ENCODE measurements at places on chromosomes 6 and 20.

DNA sequence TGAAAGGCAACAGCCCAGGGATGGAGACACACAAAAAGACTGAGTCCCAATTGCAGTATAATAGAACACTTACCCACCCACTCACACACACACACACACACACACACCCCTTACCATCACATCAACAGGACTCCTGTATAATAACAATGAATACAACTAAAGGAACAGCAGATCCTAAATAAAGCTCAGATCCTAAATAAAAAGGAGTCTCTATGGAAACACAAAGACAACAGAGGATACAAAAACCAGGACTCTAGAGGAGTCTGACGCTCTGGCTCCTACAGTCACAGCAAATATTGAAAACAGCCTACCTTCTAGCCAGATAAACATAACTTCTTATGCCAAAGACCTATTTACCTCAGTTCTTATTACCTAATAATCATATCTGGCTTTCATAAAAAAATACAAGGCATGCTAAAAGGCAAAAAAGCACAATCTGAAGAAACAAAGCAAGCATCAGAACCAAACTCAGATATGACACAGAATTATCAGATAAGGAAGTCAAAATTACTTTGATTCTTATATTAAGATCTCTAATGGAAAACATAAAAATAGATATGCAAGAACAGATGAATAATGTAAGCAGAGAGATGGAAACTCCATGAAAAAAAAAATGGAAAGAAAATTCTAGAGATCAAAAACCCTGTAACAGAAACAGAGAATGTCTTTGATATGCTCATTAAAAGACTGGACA, 134.9 kb downstream of the MMUT start:
- no peak overlapping the region for H3K4me3 ChIP-seq
- H3K27me3 ChIP-seq = no peaks in the 10 kb centered on the region
- no peak overlapping the region for H3K27ac ChIP-seq
- DNase-seq = no peak
- H3K36me3 ChIP-seq = no peaks in the 10 kb centered on the region

GRCh38 chr6:83769413-83769812, 60.5 kb upstream of the SNAP91 start:
- H3K4me3 ChIP-seq = no peak overlapping the region
- no peaks in the 10 kb centered on the region for H3K4me1 ChIP-seq
- no peaks in the 10 kb centered on the region for H3K27me3 ChIP-seq
- no peak for DNase-seq

- no peaks in the 10 kb centered on the region for H3K36me3 ChIP-seq
- no peak overlapping the region for H3K4me3 ChIP-seq
- H3K4me1 ChIP-seq = peaks cover 42% of the 10 kb centered on the region
These were observed 17.9 kb downstream of the TAF4 start for GRCh38 chr20:62047666-62048345.

- no peak for DNase-seq
- H3K4me1 ChIP-seq = no peaks in the 10 kb centered on the region
- no peak overlapping the region for H3K4me3 ChIP-seq
- no peaks in the 10 kb centered on the region for H3K36me3 ChIP-seq
These were observed 12.7 kb downstream of the STX11 start for GRCh38 chr6:144162977-144163376.

- H3K4me1 ChIP-seq = no peaks in the 10 kb centered on the region
- H3K27ac ChIP-seq = no peak within 1 kb of the TSS
- peaks cover 5% of the 10 kb centered on the region for H3K36me3 ChIP-seq
- no peak for DNase-seq
- peaks cover 18% of the 10 kb centered on the region for H3K27me3 ChIP-seq
These were observed at the start of gene SPINT3 for GRCh38 chr20:45515147-45515913. SPINT3 (minus strand) TSS chr20:45515622; CDS start chr20:45515608, 14 bp downstream.

GRCh38 chr6:136031982-136032381, 180.5 kb downstream of the PDE7B start:
- no peaks in the 10 kb centered on the region for H3K4me1 ChIP-seq
- H3K27ac ChIP-seq = no peak overlapping the region
- H3K4me3 ChIP-seq = no peak overlapping the region
- no peaks in the 10 kb centered on the region for H3K36me3 ChIP-seq
- H3K27me3 ChIP-seq = no peaks in the 10 kb centered on the region
- DNase-seq = no peak

GRCh38 chr6:163416557-163417253, 2.2 kb downstream of the QKI start:
- H3K4me3 ChIP-seq = peak overlapping the region; percentile 97
- peak; percentile 24 for DNase-seq
- H3K27ac ChIP-seq = peak overlapping the region; percentile 97
- peaks cover 44% of the 10 kb centered on the region for H3K4me1 ChIP-seq

GRCh38 chr6:447381-448165, 56.0 kb downstream of the IRF4 start:
- peak overlapping the region; percentile 77 for H3K4me3 ChIP-seq
- no peaks in the 10 kb centered on the region for H3K36me3 ChIP-seq
- DNase-seq = no peak

DNA sequence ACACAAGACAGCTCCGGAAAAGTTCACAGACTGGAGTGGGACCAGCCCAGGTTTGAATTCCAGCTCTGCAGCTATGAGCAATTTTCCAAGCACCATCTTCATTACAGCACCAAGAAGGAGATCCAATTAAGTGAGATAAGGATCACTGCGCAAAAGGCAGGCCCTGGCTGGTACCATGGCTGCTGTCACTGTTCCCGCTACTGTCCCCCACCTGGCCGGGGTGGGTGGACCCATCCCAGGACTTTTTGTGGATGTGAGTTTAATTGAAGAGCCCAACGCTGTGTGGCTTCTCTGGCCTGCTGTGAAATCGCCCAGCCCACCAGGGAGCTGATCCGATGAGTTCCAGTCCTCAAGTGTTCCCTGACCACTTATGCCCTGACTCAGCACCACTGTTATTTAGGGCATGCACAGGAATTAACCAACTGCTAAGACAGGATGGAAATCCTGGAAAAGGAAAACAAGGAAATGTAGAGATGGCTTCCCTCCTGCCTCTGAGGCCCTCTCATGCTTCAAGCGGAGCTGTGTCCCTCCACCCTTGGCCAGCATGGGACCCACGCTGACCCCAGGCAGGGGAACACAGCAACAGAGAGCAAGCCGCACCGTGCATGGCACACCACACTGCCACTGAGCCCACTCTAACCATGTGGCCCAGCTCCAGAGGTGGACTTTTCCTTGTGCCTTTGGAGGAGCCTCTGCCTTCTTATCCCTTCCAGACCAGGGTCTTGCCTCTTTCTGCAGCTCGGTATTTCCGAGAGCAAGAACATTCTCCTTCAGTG, 150.0 kb upstream of the CST7 start:
- H3K27ac ChIP-seq = no peak overlapping the region
- DNase-seq = no peak
- H3K4me1 ChIP-seq = no peaks in the 10 kb centered on the region
- H3K4me3 ChIP-seq = no peak overlapping the region
- no peaks in the 10 kb centered on the region for H3K27me3 ChIP-seq
- no peaks in the 10 kb centered on the region for H3K36me3 ChIP-seq

DNA sequence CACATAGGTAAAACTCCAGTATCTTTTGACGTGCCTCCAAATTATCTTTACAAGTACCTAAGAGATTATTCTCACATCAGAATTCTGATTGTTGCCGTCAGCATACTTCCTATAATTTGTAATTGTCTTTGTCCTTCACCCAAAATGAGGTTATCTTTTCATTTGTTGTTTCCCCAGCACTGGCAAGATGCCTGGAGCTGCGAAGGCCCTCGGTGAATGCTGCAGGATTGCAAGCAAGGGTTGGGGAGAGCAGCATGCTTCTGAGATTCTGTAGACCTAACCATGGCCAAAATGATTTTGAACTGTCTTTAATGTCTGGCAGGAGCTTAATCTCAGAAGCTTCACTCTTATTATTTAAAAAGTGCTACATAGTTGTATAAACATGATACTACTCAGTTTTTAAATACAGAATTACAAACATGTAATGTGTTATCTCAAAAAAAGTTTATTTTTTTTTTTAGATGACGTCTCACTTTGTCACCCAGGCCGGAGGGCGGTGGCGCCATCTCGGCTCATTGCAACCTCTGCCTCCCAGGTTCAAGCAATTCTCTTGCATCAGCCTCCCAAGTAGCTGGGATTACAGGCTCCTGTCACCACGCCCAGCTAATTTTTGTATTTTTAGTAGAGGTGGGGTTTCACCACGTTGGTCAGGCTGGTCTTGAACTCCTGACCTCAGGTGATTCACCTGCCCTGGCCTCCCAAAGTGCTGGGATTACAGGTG, 88.7 kb downstream of the ELOVL5 start:
- peaks cover 30% of the 10 kb centered on the region for H3K4me1 ChIP-seq
- H3K27ac ChIP-seq = no peak overlapping the region

DNA sequence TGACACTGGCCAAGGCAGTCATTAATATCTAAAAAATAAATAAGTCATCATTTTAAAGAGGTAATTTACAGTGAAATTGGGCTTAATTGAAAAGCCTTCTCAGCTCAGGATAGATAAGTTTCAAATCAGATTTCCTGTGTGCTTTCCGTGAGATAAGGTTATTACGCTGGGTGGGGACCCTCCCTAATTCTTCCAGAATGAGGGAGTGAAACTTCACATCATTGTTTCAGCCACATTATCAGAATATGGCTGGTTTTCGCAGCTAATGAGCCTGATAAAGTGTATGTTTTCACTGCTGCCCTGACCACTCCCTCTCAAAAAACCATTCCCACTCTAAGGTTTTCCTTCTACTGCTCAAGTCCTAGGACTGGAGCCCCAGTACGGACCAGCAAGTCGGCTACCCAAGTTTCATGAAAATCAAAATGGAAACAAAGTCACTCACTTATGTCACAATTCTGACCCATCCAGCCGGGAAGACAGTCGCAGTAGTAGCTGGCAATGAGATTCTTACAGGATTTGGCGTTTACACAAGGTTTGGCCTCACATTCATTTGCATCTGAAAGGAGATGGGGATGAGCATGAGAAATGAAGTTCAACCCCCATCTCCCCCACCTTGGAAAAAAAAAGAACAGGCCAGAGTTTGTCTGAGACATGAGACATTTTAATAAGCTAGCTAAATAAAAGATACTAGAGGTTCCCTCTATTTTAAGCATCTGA, 24.6 kb downstream of the JAG1 start:
- DNase-seq = no peak
- H3K4me3 ChIP-seq = no peak overlapping the region
- H3K4me1 ChIP-seq = no peaks in the 10 kb centered on the region
- no peaks in the 10 kb centered on the region for H3K36me3 ChIP-seq
- H3K27ac ChIP-seq = no peak overlapping the region

GRCh38 chr6:108598305-108598863, 37.7 kb downstream of the FOXO3 start:
- no peak overlapping the region for H3K4me3 ChIP-seq
- H3K36me3 ChIP-seq = no peaks in the 10 kb centered on the region
- H3K27ac ChIP-seq = no peak overlapping the region
- DNase-seq = no peak
- peaks cover 37% of the 10 kb centered on the region for H3K4me1 ChIP-seq
- H3K27me3 ChIP-seq = no peaks in the 10 kb centered on the region

GRCh38 chr20:40961686-40962640, 66.7 kb upstream of the TOP1 start:
- no peak overlapping the region for H3K4me3 ChIP-seq
- H3K4me1 ChIP-seq = peaks cover 10% of the 10 kb centered on the region
- no peaks in the 10 kb centered on the region for H3K27me3 ChIP-seq
- no peak for DNase-seq

DNA sequence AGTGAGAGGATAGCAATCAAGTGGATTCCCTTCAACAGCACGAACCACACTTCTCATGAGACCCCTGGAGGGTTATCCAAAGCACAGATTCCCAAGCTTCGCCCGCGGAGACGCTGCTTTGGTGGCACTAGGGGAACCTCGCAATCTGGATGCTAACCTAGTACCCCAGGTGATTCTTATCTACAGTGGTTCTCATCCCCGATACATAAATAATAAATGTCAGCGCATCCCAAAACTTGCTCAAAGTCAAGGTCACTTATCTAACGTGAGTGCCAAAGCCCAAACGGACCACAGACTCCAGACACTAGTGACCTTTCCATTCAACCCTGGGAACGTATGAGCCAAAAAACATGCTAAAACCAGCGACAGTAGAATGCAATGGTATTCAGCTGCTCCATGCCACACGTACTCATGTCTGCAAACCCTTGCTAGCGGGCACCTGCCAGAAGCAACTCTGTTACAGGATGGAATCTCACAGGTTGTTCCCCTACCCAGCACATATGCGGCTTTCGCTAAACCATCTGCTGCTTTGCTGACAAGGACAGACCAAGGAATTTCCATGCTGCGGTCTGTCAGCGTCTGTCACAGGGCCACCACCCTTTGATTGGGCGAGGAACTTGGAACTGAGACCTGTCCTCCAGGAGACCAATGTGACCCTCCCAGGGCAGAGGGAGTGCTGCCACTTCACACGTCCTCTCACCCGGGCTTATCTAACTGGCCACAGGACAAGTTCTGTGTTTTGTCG, 16.8 kb downstream of the MYLK4 start:
- H3K4me1 ChIP-seq = peaks cover 2% of the 10 kb centered on the region
- no peak overlapping the region for H3K4me3 ChIP-seq
- H3K27ac ChIP-seq = peak overlapping the region; percentile 74
- no peaks in the 10 kb centered on the region for H3K36me3 ChIP-seq
- DNase-seq = no peak

DNA sequence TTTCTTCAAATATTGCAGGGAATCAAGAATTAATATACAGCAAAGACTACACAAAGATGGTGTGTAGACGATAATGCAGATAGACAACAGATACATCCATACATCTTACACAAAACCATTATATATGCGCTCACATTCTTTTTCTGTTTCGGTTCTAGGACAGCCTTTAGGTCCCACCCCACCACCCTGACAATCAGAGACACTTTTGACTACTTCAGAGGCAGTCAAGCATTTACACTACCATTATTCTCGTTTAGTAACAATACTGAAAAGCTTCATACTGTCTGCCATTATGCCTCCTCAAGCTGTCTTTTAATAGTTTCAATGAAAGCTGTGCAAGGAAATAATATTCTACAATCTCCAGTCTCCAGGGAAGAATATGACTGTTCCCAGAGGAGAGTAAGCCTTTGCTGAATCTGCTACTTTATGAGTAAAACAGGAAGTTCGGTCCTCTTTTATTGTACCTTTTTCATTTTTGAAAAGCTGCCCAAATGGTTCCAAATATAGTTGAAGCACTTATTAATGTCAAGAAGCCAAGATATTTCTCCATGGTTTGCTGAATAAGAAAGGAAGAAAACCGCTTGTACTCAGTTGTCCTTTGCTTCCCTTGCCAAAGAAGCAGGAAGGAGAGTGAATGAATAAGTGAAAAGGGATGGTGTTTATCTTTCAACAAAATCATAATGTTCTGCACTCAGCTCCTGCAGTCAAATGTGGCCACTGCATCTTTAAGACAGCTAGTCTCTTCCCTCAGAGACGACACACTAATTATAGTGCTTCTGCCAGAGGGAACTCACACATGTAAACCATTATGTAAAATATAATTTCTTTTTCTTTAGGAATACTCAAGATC, 468.3 kb downstream of the CDC5L start:
- no peak overlapping the region for H3K27ac ChIP-seq
- no peaks in the 10 kb centered on the region for H3K27me3 ChIP-seq
- peaks cover 66% of the 10 kb centered on the region for H3K4me1 ChIP-seq
- no peaks in the 10 kb centered on the region for H3K36me3 ChIP-seq
- no peak for DNase-seq
- peak overlapping the region; percentile 36 for H3K4me3 ChIP-seq
